Fibroblast of skin of right biceps (primary cell): ENCODE measurements at places on chromosomes 7 and 10.
A peak's percentile ranks its signal among the peaks of the same experiment; 100 is the strongest.

DNA sequence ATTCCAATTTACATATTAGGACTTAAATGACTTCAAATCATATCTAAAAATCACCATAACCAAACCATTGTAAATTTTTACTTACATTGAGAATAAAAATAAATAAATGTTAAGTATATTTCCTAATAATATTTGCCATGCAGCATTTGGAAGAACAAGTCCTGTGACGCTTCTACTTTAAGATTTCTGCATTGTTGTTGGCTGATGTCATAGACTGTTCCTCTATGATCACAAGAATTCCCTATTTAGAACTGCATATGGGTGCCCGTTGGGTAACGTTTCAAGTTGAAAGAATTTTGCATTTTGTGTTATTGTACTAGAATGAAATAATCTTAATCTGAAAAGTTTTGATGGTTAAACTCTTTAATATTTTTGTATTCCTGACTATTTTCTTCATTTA lies 5.1 kb upstream of the ITGB1 start:
- DNase-seq = peak; percentile 82

DNA sequence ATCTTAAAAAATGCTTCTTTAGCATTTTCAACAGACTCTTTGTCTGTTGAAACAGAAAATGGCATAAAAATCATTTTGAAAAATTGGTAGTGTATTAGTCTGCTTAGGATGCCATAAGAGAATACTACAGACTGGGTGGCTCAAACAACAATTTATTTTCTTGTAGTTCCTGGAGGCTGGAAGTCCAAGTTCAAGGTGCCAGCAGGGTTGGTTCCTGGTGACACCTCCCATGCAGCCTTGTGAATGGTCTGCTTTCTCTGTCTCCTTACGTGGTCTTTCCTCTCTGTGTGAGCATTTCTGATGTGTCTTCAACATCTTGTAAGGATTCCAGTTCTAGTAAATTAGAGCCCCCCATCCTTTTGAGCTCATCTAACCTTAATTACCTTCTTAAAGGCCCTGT lies 26.1 kb upstream of the RAB11FIP2 start:
- DNase-seq = no peak

DNA sequence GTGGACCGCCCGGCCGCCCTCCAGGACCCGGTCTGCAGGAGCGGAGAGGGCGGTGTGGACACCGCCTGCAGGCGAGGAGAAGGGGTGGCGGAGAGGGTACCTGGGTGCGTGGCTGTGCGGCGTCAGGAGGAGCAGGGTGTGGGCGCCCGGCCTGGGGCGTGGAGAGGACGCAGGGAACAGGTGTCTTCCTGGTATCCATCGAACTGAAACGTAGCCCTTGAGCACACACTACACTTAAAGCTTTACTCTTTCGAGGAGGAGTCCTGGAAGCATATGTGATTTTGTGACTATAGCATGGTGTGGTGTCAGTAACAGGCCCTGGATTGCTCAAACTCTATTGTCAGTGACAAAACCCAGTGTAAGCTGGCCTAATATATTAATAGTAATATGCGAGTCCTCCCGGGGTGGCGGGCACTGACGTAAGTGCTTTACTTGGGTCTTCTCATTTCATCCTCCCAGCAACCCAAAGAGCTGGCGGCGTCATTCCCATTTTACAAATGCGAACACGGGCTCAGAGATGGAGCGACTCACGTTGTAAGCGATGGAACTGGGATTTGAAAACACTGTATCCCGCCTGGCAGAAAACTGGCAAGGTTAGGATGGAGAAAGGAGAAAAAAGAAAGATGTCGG lies 508 bp upstream of the TECPR1 start:
- peak; percentile 5 for DNase-seq

- no peak for DNase-seq
Measured at GRCh38 chr7:140650367-140650766, 9.8 kb upstream of the DENND2A start.

GRCh38 chr7:105805447-105806019 lies 70.9 kb downstream of the ATXN7L1 start:
- DNase-seq = no peak

DNA sequence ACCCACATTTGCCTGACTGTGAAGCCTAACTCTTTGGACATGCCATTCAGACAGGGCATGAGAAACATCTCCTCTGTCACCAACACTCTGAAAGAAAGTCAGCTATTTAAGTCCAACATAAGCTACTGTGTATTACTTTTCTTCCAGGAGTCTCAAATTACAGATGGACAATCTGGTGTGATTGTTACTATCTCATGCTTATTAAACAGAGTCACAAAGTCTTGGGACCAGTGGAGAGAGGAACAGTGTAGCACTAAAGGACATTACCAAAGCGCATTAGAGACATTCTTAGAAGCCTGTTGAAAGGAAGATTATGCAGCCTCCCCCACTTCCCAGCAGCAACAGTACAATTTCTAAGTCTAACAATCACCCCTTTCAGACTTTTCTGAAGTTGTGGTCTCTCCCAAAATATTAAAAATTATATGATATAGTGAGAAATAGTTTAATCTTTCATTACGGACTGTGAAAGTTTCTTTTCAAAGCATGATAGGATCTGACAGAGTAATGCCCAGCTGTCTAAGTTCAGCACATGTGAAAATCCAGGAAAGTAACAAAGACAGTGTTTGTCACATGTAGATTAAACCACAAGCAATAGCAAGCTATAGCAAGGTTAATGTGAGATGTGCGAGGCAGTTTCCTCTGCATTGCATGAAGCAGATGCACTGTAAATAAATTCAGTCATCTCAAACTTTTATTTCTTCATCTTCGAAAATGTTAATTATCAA lies 280.9 kb upstream of the FZD8 start:
- no peak for DNase-seq
